ENCODE measurements at places on chromosomes 1 and 21.

- ATAC-seq: no peak
Observed at GRCh38 chr1:43577655-43578542, 47.2 kb downstream of the PTPRF start.

DNA sequence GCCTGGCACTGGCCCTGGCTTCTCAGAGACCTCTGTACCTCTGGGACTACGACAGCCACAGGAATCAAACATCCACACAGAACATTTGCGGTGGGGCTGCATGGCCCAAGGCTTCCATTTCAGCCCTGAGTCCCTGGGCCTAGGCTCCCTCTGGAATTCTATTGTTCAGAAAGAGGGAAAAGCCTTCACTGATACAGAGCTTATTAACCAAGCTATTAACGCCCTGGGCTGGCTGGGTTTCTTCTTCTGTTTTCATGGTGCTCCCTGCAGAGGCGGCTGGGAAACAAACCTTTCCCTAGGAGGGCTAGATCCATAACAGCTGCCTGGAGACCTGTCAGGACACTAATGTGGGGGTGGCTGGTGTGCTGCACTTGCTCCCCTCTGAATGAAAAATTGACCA is 88.2 kb downstream of the KAZN start:
- ATAC-seq: no peak

DNA sequence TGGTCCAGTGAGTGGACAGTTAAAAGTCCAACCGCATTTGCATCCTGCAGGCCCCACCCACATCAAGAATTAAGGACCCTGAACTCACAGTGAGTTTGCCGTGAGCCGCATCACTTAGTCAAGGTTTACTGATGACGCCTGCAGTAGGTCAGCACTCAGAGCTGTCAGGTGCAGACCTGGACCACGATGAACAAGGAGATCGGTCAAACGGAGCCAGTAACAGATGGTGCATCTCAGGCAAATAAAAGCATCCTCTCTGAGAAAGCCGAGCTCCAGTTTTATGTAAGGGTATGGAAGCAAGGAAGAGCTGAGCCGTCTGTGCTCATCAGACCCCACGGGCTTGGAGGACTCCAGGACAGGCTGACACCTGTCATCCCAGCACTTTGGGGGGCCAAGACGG is 4.5 kb downstream of the PRDM15 start:
- no peak for ATAC-seq

GRCh38 chr21:46116189-46116775 is 18.4 kb downstream of the COL6A2 start:
- ATAC-seq: no peak

- ATAC-seq: peak; percentile 79
Observed at GRCh38 chr1:206002871-206003801, at the start of gene RAB7B. Gene RAB7B (minus strand): TSS chr1:206003395. CDS start chr1:205994135, 9,260 bp downstream.
